ENCODE measurements at places on chromosomes 13 and 19.

DNA sequence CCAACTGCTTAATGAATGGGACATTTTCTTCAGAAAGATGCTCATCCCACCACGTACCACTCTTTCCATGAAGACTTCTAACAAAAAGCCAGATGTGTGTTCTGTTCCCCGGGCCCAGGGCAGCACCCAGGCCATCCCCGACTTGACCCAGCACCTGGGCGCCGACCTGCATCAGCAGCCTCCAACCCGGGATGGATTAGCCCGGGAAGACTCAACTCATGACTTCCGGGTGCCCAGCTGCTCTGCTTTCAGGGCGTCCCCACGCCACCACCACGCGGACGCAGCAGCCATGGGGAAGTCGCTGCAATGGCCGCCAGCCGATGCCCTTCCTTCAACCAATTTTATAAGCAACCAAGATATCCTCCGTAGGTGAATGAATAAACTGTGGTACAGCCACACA is 123.8 kb upstream of the TUBA3C start:
- no peak for DNase-seq

DNA sequence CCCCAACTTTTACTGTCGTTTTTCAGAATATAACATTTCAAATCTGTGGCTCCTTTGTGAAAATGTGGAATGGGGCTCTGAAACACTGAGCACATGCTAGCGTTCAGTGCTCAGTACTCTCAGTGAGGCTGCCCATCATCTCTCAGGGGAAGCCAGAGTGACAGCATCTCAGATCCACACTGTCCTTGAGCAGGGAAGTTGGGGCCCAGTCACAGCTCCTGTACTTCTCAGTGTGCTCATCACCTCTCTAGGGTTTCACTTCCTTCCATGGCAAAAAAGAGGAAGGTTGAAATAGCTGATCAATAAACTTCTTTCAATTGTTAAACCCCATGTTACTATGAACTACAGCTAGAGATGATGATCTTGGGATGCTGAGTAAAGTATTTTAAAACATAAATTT is 565.9 kb upstream of the SPRY2 start:
- DNase-seq, result no peak

DNA sequence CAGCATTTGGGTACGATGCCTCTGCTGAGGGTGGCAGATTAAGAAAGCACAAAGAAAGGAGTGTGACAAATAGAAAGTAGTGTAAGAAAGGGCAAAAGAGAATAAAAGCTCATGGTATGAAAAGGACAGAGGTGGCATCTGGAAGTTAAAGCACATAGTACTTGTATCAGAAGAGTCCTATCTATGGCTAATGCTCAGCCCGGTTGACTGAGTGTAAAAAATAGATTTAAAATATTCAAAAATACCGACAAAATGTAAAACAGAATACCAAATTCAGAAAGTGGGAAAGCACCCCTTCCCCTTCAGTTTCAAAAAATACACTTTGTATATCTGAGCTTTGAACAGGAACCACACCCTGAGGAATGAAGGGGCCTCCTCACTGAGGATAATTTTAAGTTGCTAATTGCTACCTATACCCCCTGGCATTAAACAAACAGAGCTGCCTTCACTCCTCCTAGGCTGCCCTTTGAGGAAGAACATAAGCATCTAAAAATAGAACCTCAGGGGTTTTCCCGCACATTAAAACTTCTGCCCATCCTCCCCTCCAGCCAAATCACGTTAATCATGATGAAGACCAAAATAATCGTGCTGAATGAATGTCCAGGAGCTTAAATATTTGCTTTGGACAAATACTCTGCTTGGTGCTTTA is 43.3 kb downstream of the DLEU7 start:
- no peak for DNase-seq

GRCh38 chr19:12745166-12745897 is 6.3 kb upstream of the BEST2 start:
- no peak for DNase-seq

DNA sequence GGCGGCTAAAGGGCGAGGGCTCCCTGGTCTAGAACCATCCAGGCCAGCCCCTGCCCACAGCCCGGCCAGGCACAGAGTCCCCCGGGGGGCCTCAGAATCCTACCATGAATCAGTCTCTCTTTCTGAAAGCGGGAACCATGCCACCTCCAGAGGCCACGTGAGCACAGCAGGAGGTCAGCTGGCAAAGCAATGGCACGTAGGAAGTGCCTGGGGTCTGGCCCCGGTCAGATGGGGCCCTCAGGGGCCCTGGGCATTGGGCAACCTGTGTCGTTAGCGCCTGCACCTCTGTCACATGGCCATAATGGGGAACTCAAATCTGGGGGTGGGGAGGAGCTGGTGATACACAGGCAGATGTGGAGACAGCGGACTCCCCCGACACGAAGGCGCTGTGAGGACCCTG is 8.8 kb downstream of the MFSD12 start:
- no peak for DNase-seq

- DNase-seq, result no peak
Observed at GRCh38 chr19:4511300-4512054, 6.8 kb downstream of the PLIN4 start.

DNA sequence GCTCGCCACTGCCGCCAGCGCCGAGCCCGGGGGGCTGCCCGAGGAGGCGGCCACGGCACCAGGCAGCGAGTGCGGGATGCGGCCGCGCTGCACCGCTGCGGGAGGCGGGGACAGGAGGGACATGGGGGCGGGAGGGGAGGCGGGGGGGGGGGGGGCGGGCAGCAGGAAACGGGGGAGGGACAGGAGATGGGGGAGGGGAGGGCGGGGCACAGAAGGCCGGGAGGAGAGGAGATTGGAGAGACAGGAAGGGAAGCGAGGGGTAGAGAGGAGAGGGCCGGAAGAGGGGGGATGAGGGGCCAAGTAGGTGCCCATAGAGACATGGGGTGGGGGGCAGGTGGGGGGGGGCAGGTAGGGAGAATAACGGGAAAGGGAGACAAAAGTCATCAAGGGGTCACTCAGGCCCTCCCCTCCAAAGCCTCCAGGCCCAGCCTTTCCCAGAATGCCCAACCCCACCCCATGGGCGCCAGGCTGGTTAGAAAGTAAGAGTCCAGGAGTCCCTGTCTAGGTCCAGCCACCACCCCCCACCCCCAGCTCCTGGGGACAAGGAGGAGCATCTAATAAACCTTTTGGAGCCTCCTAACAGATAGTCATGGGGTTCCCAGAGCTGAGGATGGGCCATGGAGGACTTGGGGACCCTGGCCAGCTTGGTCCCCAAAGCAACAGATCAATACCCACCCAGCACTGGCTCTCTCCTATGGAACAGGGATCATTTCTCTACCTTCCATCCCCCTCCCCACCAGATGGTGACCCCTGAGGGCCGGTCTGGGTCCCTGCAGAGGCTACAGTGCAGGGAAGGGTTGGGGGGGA is 9.5 kb downstream of the NR2F6 start:
- no peak for DNase-seq

- DNase-seq, result no peak
Observed at GRCh38 chr13:79997244-79997643, 343.7 kb downstream of the SPRY2 start.

- DNase-seq, result no peak
Observed at GRCh38 chr13:106445996-106446395, 89.5 kb downstream of the EFNB2 start.

DNA sequence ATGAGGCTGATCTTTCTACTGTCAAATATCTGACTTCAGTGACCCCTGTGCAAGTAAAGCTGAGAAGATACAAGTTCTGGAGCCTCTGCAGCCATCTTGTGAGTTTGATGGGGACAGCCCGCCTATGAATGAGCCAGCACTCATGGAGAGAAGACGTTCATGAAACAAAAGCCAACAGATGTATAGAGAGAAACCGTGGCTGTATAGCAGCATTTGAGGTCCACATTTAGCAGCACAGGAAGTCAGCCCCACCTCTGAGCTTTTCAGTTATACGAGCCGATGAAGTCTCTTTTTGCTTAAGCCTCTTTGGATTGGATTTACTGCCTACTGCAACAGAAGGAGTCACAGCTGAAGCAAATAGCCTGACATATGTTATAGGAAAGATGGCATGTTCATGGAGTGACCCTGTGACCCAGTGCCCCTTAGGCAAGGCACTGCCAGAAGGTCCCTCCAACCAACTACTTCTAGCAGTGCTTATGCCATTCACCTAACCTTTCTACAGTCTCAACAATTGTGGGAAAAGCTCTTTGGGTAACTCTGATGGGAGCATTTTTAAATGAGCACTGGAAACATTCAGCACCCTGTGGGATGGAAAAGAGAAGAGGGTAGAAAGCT is 3.5 kb upstream of the DLEU7 start:
- DNase-seq, result no peak

DNA sequence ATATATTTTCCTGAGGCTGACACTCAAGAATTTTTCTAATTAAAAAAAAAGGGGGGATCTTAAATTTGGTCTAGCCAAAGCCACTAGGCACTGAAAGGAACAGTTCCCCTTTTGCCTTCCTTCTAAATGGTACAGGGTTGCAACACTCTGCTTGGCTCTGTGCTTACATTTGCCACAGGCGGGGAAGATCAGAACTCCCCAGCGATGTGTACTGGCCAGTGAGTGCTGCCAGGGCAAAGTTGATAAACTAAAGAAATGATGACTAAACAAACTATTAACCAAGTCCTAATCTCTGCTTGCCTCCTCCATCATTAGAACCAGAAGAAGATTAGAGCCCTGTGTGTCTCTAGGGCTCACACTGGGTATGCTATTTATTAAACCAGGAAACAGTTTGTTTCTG is 75.3 kb upstream of the SCEL start:
- DNase-seq, result no peak

DNA sequence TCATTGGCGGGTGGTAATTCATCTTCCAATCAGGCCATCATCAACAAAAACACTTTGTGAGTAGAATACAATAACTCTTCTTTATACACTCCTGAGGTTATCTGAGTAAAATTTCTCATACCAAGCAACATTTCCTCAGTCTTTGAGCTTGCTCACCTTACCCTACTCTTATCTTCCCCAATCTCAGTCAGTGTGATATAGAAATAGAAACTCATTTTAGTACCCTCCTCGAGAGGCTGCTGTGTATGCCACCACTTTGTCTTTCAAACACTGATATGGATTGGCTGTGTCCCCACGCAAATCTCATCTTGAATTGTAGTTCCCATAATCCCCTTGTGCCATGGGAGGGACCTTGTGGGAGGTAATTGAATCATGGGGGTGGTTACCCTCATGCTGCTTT is 209.7 kb downstream of the RBM26 start:
- no peak for DNase-seq

DNA sequence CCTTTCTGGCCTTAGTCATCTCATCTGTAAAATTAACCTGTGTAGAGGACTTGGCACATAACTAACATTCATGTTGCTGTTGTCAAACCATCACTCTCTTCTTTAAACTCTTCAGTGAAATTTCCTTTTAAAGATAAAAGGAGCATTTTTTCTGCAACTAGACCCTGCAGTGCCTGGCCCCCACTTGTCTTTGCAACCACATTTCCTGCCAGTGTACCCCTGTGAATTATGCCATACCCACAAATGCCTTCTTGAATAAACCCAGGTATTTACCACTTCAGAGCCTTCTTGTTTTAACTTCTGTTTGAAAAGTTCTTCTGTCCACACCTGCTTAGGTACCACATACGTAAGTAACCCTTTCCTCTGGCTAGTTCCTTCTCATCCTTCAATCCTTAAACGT is 118.8 kb downstream of the CDK8 start:
- DNase-seq, result no peak

DNA sequence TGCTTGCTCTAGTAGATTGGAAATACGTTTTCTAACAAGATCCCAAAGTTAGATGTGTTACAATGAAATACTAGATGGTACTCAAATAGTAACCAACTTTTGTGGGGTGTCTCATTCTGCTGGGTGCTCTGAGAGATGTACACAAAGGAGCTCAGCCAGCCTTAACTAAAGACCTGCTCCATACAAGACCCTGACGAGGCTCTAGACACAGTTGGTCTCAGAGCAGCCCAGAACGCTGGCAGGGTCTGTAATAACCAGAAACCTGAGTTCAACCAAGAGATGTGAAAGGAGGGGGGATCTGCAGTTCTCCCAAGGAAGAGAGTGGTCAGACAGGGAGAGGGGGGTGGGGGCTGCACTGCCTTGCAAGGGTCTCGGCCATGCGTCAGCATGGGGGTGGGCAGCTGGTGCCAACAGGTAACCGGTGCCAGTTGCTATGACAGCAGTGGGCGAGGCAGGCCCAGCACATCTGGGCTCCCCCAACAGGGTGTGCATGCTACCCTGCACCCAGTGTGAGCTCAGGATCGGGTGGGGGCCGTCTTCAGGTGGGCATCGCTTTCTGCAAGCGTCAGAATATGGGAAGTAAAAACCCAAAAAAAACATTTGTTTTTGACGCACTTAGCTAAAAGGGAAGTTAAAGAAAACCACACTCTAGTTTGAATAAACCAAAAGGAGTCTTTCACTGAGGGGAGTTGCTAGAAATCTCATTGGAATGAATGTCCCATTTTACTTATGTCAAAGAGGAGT is 68.0 kb upstream of the GPR183 start:
- no peak for DNase-seq

DNA sequence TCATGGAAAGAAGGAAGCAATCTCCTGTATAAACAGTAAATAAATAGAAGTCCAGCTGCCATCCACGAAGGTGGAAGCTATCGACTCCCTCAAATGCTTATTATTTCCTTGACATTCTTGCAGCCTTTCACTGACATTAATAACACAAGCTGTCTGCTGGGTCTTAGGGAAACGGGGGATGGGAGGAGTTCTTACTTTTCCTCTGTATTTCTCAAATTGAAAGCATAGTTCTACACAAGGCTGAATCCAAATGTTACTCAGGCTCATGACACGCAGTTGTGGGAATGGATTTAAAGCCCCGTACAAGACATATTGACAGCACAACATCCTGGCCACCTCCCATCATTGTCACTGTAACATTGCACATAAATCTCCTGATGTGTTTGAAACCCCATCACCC is 4.0 kb downstream of the SERPINE3 start:
- DNase-seq, result no peak

DNA sequence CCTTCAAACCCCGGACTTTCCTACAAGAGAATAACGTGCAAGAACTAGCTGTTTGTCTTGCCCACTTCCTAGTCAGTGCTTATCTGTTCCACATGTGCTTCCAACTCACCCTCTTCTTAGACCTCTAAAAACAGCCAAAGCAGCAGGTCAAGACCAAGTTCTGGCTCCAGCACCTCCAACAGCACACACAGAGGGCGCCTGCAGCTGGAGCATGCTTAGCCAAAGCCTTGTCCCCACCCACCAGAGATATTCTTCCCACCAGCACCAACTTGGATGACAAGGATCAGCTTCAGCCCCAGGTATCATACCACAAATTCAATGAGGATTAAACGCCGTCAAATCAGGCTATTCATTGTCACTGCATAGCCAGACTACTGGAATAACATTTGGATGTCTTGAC is 17.9 kb downstream of the RCBTB1 start:
- no peak for DNase-seq

GRCh38 chr13:28685114-28685513 is 26.2 kb downstream of the POMP start:
- no peak for DNase-seq

GRCh38 chr13:46006688-46007452 is 45.7 kb downstream of the ZC3H13 start:
- DNase-seq, result no peak

- DNase-seq, result no peak
Observed at GRCh38 chr13:74204602-74205312, 70.6 kb upstream of the KLF12 start.

All from NCI-H1048 (cell line).